Frontal cortex (tissue), 4 donors: ENCODE measurements at places on chromosomes 2 and 18. TPM values are rescaled to one million over a fixed set of nuclear protein-coding genes. Genes with fewer than 3 reads are reported as not detected.

DNA sequence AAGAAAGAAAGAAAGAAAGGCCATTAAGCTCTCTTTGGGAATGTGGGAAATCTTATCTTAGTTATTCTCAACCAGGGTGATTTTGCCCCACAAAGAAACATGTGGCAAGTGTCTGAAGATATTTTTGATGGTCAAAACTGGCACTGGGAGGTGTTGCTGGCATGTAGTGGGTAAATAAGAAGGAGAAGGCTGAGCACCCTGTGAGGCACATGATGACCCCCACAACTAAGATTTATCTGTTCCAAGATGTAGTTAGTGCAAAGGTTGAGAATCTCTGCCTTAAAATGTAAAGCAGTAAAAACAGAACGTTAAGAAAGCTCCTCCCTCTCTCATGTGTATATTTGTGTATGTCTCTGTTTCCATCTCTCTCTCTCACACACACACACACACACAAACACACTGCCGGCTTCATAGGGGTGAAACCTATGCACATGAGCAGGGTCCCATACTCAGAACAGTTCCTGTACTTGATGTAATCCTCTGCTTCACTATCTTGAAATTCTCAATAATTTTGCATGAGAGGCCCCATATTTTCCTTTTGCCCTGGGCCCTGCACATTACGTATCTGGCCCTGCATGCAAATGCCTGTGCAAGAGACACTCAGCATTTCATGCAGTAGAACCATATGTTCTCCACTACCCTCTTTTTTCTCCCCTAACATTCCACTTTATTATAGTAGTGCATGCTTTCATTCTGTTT is 94.3 kb downstream of the MREG start:
- DNase-seq, result no peak

DNA sequence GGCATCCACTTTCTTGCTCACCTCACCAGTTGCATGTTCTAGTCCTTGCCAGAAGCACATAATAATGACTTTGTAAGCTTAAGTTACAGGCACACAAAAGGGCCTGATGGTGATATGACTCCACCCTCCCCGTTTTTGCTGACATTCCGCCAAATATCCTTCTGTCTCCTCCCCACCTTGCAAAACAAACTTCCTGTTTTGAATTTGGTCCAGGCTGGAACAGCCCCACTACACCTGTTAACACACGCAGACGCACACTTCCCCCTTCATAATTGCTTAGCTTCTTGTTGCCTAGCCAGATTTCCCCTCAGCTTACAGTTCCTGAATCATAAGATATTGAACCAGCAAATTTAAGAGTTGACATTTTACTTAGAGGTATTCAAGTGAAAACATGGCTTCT is at the start of gene MGAT5:
Gene MGAT5 (plus strand): TSS at position 269 of the 400 bp plus-strand sequence. CDS start 332 bp downstream, outside the sequence.
- no peak for DNase-seq

GRCh38 chr2:81283081-81283480 is 978.5 kb upstream of the LRRTM1 start:
- DNase-seq, result no peak

DNA sequence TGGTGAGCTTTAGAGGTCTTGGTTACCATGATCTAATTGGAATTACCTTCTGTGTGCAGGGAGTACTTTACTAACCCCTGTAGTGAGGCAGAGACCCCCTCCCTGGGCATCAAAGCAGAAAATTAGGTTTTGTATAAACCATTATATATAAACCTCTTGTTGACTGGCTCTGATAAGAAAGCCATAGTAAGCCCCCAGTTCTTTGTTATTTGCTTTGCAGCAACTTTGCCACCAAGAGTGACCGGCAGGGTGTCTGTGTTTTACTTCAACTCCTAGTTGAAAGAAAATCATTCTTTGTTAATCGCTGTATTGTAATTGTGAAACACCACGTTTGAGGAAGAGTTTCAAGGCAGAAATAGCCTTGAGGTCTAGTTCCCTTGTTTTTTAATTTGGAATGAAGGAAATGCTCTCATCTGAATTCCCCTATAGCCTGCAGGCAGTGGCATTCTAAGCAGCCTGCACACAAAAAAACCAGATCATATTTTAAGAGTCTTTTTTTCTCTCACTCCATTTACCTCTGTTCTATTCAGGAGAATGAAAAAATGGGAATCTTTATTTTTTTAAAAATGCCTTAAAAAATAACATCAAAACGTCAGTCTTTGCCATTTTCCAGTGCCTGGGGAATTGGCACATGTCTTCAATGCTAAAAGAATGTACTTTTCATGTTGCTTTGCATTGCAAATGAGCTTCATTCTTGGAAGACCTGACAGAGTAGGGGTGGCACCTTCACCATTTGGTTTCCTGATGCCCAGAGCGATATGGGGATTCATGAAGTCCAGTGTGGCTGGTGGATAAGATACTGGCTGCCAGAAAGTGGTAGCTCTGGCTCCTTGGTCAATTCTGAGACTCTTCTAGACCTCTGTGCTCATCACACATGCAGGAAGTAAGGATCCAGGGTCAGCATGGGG is 338.1 kb downstream of the SLC4A3 start:
- DNase-seq, result no peak

DNA sequence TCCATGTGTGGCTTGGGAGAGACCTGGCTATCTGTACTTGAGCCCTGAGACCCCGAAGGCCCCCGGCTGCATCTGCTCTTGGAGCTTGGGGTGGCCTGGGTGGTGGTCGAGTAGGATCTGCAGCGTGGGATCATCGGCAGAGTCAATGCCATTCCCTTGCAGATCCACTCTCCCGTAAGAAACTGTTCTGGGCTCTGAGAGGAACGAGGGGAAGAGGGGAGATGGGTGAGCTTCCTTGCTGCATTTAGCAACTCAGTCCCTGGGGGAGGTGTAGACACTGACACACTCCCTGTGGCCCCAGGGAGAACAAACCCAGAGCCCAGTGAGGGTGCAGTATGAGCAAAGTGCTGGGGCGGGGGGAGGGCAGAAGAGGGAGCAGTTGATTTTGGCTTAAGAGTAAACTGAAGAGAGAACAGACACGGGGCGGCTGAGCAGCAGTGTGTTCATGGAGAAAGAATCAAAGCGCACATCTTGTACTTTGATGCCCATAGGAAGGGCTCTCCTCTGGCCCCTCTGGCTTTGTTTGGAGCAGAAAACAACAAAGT is 8.5 kb downstream of the GREB1 start:
- no peak for DNase-seq

DNA sequence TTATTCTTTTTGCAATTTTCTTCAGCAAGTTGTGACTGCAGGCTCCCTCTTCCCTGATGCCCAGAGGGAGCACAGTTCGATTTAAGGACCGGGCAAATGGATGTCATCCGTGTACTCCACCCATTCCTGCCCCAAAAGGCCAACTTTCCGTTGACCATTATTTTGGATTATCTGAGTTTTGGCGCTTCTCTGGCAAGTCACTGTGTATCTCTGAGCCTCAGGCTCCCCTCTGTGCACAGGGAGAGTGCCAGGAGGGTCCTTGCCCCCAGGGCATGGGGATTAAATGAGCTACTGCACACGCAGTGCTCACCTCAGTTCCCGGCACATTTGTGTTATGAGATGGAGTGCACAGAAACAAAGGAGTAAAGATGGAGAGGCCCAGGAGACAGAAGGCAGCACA is 41.4 kb upstream of the HDAC4 start:
- DNase-seq, result no peak

ALPI gene
- not detected for total RNA-seq

IL36A gene
- total RNA-seq, result not detected

LINC00305 gene
- not detected for total RNA-seq

MAB21L4 gene
- total RNA-seq, result not detected

GALR1 gene
- total RNA-seq, result under 0.01 TPM

TBR1 gene
- 73.8 TPM for total RNA-seq
